Activated T-cell treated with anti-CD3 and anti-CD28 coated beads for 1 hour (primary cell): ENCODE measurements at places on chromosomes 5 and 9.

- no peak for DNase-seq
Observed at GRCh38 chr9:32723789-32724325, 59.5 kb upstream of the TMEM215 start.

GRCh38 chr5:31347552-31347905 is 154.0 kb downstream of the CDH6 start:
- no peak for DNase-seq

DNA sequence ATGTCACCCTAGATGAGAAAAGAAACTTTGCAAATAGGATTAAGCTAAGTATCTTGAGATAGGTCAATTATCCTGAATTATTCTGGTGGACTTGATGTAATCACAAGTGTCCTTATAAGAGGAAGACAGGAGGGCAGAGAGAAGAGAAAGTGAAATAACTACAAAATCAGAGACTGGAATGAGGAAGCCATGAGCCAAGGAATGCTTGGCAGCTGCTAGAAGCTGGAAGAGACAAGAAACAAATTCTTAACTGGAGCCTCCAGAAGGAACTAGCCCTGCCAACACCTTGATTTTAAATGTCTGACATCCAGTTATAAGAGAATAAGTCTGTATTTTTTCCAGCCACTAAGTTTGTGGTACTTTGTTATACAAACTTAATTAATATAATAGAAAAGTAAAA is 480.0 kb downstream of the NR2F1-AS1 start:
- DNase-seq = no peak

- DNase-seq = no peak
Observed at GRCh38 chr9:12544700-12545099, 148.5 kb upstream of the TYRP1 start.

- DNase-seq = no peak
Observed at GRCh38 chr5:144634138-144634537, 463.5 kb downstream of the KCTD16 start.

- no peak for DNase-seq
Observed at GRCh38 chr5:139692679-139693308, 44.6 kb downstream of the CXXC5 start.

- DNase-seq = no peak
Observed at GRCh38 chr5:145680767-145681166, 154.4 kb downstream of the PRELID2 start.

- no peak for DNase-seq
Observed at GRCh38 chr5:175688352-175689146, 30.7 kb downstream of the HRH2 start.

GRCh38 chr5:153223376-153223775 is 267.1 kb upstream of the GRIA1 start:
- no peak for DNase-seq

DNA sequence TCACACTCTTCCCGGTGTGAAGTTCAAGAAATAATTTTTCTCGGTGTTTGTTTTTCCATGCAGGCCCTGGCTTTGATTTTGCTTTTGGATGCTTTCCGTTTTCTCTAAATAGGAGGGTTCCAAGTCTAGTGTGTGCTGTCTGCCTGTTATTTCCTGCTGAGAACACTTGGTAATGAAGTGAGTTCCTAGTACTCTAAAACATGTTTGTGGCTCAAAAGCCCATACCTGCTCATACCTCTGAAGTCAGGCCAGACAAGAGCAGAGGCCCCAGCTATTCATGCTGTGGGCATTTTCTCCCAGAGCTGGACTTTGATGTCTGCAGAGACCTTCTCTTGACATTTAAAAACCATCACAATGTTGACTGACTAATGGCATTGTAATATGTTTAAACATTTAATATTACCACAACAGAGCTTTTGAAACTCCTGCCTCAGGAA is 211.2 kb downstream of the GOLPH3 start:
- DNase-seq = no peak

GRCh38 chr5:110785356-110785755 is 46.5 kb downstream of the SLC25A46 start:
- no peak for DNase-seq

GRCh38 chr5:140609126-140609525 is 23.8 kb downstream of the CD14 start:
- DNase-seq = no peak

GRCh38 chr5:124998520-124998919 is 252.1 kb upstream of the ZNF608 start:
- no peak for DNase-seq

DNA sequence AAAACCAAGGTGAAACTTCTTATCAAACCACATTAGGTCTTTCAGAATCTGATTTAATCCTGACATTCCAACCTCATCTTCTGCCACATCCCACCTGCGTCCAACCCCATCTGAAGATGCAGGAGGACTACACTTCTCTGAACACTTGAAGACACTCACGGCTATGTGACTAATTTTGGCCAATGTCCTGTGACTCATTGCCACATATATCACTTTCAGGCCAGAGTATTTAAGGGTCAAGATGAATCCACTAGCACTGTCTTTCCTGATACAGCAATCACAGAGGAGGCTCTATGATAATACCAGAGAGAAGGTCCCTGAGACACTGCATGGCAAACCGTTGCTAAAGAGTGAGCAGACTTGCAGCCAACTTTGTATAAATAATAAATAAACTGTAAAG is 323.4 kb downstream of the NR2F1-AS1 start:
- DNase-seq = no peak

DNA sequence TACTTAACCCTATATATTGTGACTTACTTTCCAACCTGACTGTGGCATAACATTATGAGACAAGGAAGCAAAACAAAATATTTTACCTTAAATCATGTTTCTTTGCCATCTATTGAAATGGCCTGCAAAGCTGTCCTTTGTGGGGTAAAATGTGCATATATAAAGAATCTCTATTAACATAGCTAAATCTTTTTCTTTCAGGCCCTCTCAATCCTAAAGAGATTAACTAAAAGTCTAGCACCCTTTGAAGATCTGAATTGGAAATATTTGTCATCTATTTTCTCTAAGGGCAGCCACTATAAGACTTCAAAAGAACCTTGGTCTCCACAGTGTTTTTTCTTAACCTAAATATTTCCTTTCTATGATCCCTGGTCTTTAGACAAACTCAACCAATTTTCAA is 5.0 kb upstream of the UNC13B start:
- DNase-seq = no peak

- DNase-seq = no peak
Observed at GRCh38 chr9:99180199-99180598, 41.5 kb downstream of the ALG2 start.

- no peak for DNase-seq
Observed at GRCh38 chr9:86545090-86545489, 190.9 kb upstream of the TUT7 start.

DNA sequence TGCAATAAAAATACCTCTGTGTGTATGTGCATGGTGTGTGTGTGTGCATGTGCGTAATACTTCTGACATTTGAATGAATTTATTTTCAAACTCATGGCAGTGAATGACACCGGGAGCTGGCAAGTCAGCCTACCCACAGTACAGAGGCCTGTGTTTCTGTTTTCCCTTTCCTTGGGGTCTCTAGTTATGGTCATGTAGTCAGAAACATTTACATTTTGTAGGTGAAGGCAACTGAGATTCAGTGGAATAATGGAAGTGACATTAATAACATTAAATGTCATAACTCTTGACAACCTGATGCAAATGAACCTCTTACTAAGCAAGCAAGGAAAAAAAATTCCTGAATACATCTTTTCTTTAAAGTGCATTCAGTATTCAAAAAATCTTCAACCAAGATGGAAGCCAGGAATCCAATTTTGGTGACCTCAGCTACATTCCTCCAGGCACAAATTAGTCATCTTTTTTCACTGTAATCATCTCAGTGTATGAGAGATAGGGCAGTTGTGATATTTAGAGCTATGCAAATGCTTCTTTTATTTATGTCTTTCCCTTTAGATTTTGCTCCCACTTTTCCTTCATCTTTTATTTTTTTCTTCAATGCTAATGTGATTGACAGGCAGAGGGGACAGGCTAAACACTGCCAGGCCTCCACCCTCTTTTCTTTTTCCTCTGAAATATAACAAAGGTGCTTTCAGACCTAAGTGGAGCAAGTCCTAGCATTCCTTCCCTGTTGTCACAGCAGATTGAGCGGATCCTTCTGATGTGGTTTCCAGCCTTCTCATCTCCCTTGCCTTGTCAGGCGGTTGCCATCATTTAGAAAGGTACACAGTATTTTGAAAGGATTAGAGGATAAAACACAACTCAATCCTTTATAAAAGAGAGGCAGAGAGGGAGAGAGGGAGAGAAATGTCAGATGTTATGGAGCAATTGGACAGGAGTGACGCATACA is 569.8 kb upstream of the ADAMTS16 start:
- DNase-seq = no peak

GRCh38 chr9:92895812-92896436 is 18.1 kb upstream of the ZNF484 start:
- no peak for DNase-seq

DNA sequence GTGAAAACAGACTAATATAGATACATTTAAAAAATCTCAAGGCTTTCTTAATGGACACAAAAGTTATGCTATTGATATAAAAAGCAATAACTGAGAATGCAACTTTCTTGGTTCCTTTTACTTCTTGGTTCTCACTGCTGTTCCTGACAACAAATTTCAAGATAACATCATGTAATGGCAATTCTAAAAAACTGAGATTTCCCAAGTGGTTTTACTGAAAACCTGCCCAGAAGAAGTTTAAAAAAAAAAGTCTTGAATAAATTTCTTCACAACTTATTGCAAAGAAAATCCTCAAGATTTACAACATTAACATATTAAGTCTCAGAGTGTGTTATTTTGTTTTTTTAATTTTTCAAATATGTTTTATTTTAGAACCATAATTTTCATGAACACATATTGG is 302.8 kb upstream of the COX7C start:
- DNase-seq = no peak

- no peak for DNase-seq
Observed at GRCh38 chr5:60494635-60495034, 205.3 kb downstream of the DEPDC1B start.
